ENCODE measurements at places on chromosomes 2 and 18.
A peak's percentile ranks its signal among the peaks of the same experiment; 100 is the strongest.

- no peaks in the 10 kb centered on the region for H3K36me3 ChIP-seq
- peaks cover 16% of the 10 kb centered on the region for H3K4me1 ChIP-seq
- H3K27ac ChIP-seq = no peak overlapping the region
- DNase-seq = no peak
Measured at GRCh38 chr18:75230163-75231052, 19.8 kb downstream of the TSHZ1 start.

DNA sequence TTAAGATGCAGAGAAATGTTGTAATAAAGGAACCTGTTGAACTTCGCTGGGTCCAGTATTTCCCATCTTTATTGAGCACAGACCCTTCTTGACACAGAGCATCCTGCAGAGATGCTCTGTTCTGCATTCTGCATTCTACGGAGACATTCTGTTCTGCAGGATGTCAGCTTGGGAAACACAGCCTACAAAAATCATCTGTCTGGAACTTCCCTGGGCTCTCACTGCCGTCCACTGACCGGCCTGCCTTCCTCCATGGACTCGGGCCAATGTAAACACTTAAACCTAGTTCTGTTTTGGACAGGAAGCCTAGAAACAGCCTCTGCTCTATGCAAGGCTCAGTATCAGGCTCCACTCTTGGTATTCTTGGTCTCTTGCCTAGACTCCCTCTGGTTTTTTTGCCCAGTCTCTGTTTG is 90.0 kb upstream of the PPP1CB start:
- H3K4me1 ChIP-seq = no peaks in the 10 kb centered on the region
- no peak overlapping the region for H3K4me3 ChIP-seq
- H3K27ac ChIP-seq = no peak overlapping the region
- no peaks in the 10 kb centered on the region for H3K36me3 ChIP-seq
- no peaks in the 10 kb centered on the region for H3K27me3 ChIP-seq

DNA sequence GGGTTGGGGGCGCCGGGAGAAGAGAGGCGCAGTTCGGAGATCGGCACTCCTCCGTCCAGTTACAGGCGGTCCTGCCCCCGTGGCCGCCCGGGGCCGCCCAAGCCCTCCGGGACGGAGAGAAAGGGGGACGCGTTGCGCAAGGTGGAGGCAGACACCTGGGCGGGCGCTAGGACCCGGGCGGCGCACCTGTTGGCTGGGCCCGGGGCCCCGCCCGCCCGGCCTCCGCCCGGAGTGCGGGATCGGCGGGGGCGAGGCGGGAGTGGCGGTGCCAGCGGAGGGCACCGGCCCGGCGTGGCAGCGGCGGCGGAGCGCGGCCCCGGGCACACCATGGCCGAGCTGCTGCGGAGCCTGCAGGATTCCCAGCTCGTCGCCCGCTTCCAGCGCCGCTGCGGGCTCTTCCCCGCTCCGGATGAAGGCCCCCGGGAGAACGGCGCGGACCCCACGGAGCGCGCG is at the start of gene SGPP2:
SGPP2 (plus strand) TSS at position 268 of the 453 bp plus-strand sequence; CDS start at position 328, 60 bp downstream.
- H3K4me1 ChIP-seq = peaks cover 5% of the 10 kb centered on the region
- H3K27me3 ChIP-seq = no peaks in the 10 kb centered on the region
- H3K4me3 ChIP-seq = peak within 1 kb of the TSS; percentile 48
- H3K27ac ChIP-seq = no peak within 1 kb of the TSS

GRCh38 chr2:234487356-234487755 is 9.5 kb downstream of the ARL4C start:
- H3K4me1 ChIP-seq = peaks cover 83% of the 10 kb centered on the region
- no peak overlapping the region for H3K4me3 ChIP-seq
- DNase-seq = no peak
- H3K27me3 ChIP-seq = no peaks in the 10 kb centered on the region

- no peaks in the 10 kb centered on the region for H3K4me1 ChIP-seq
- no peaks in the 10 kb centered on the region for H3K36me3 ChIP-seq
- no peak for DNase-seq
- H3K27me3 ChIP-seq = peaks cover 4% of the 10 kb centered on the region
Measured at GRCh38 chr2:168912901-168913369, 11.8 kb downstream of the G6PC2 start.

- no peaks in the 10 kb centered on the region for H3K36me3 ChIP-seq
- H3K4me1 ChIP-seq = no peaks in the 10 kb centered on the region
- DNase-seq = no peak
- no peak overlapping the region for H3K27ac ChIP-seq
- no peaks in the 10 kb centered on the region for H3K27me3 ChIP-seq
Measured at GRCh38 chr2:41521211-41521610, 526.6 kb upstream of the PKDCC start.

DNA sequence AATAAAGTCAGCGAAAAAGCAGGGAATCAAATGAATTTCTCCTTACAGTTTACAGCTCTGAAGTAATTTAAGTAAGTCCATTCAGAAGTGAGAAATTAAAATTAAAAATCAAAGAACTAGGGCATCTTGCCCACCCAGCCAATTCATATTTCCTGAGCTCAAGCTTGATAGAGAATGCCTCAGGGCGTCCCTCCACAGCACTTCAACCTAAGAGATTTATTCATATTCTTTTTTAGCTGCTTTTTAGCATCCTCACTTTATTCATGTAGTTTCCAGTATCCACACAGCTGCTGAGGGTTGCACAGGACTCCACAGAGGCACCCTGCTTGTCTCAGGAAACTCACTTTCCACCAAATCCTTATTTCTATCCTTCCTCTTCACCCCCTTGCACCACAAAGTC is 900.3 kb downstream of the BCL11A start:
- no peaks in the 10 kb centered on the region for H3K27me3 ChIP-seq
- no peaks in the 10 kb centered on the region for H3K36me3 ChIP-seq
- no peak overlapping the region for H3K4me3 ChIP-seq
- no peaks in the 10 kb centered on the region for H3K4me1 ChIP-seq
- no peak for DNase-seq

GRCh38 chr18:12092398-12093229 is 1.0 kb upstream of the ANKRD62 start:
- H3K4me3 ChIP-seq = no peak overlapping the region
- H3K36me3 ChIP-seq = no peaks in the 10 kb centered on the region
- H3K4me1 ChIP-seq = no peaks in the 10 kb centered on the region
- no peaks in the 10 kb centered on the region for H3K27me3 ChIP-seq
- H3K27ac ChIP-seq = no peak overlapping the region

DNA sequence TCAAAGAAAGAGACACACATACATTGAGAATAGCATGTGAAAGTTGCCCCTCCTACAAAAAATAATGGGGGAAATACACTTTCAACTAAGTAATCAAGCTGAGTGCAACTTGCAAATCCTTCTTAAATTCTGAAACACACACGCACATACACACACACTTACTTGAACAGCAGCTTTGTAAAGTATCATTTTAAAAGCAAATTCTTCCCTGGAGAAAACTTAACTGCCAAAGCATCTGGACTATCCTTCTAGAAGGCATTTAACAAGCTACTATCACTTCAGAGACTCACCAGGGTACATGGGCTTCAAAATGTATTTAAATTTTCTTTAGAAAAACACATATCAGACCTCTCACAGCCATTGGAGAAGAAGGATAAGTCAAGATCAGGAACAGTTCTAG is 15.3 kb downstream of the GAREM1 start:
- H3K4me1 ChIP-seq = no peaks in the 10 kb centered on the region
- no peak overlapping the region for H3K27ac ChIP-seq
- DNase-seq = no peak
- no peak overlapping the region for H3K4me3 ChIP-seq

DNA sequence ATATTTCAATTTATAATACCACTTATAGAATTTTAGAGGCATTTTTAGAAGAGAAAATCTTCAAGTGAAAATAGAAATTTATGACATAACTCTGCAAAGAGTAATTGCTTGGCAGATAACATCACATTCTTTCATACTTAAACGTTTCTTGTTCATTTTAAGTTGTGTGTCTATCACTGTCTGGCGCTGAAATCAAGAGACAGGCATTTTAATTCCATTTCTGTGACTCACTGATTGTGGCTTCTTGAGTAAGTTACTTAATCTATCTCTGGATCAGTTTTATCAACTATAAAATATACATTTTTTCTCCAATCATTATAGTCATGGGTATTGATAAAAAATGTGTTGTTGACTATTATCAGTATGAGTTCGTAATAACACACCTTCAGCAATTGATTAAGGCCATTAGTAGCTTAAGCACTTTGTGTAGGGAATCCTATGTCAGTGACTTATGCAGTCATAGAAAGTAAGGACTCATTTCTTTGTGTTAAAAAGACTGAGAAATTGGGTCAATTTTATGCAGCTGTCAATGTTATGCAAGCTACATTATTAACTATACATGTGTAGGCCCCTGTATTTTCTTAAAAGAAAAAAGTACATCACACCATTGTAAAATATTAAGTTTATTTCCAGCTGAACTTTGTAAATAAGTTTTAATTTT is 497.3 kb downstream of the CCDC85A start:
- H3K36me3 ChIP-seq = no peaks in the 10 kb centered on the region
- H3K4me3 ChIP-seq = no peak overlapping the region
- no peak for DNase-seq
- H3K27me3 ChIP-seq = no peaks in the 10 kb centered on the region

GRCh38 chr2:110820128-110820527 is 87.8 kb downstream of the ACOXL start:
- no peak overlapping the region for H3K27ac ChIP-seq
- no peak for DNase-seq
- H3K36me3 ChIP-seq = no peaks in the 10 kb centered on the region
- no peaks in the 10 kb centered on the region for H3K4me1 ChIP-seq
- H3K4me3 ChIP-seq = no peak overlapping the region

DNA sequence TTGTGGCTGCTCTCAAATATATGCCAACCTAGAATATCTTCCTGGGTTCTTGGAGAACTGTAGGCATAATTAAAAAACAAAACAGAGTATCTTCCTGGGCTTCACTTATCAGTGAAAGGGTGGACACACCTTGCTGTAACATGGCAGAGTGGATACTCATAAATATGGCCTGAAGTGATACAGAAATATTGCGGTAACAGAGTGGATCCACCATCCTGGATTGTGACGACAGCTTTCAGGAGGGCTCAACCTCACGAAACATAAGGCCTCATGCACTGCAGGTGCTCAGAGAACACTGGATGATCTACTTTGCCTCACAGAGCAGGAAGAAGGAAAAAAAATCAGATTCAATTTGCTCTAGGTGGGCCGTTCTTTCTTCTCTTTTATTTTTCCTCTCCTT is 336.0 kb downstream of the NBAS start:
- H3K27ac ChIP-seq = no peak overlapping the region
- peaks cover 8% of the 10 kb centered on the region for H3K36me3 ChIP-seq
- H3K4me1 ChIP-seq = no peaks in the 10 kb centered on the region

DNA sequence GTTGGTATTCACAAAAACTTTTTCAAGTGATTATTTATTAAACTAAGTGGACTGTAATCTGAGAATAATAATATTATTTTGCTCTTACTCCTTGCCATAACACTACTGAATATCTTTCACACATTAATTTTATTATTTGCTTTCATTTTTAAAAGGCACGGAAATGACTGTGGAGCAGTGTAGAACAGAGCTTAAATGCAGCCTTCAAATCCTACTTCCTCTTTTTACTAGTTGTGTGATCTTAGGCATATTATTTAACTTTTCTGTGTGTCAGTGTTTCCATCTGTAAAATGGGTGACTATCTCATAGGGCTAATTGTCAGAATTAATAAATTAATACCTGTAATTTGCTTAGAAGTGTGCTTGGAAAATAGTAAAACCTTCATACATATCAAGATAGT is 55.5 kb upstream of the SLC8A1 start:
- no peaks in the 10 kb centered on the region for H3K36me3 ChIP-seq
- H3K27me3 ChIP-seq = no peaks in the 10 kb centered on the region
- no peak overlapping the region for H3K27ac ChIP-seq
- H3K4me3 ChIP-seq = no peak overlapping the region
- H3K4me1 ChIP-seq = no peaks in the 10 kb centered on the region

DNA sequence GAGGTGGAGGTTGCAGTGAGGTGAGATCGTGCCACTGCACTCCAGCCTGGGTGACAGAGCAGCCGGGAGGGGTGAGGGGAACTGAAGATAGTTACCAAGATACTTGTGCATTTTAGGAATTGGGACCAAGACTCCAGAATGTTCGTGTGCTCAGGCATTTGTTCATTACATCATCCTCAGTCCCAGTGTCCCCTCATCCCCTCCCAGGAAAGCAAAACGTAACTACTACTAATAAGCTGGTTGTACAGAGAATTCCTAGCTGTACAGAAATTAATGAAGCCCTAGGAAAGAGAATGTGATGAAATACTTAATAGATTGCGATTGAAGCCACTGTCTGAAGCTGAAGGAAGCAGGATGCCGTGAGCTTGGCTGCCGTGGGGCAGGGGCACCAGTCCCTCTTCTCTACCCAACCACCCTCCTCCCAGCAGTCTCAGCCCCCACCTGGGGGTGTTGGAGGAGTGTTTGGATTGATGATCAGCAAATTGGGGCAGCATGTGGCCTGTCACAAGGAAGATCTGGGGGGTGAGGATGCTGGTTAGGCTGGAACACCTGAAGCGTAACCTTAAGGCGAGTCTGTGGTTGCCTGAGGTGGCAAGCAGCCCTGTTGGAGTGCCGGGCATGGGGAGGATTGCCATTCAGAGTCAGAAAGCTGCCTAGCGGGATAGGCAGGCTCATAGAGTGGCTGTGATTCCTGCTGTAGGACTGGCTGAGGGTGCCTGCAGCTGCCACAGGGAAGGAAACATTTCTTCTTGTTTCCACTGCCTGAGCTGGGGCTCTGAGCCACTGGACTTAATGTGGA is 140.9 kb downstream of the SH3RF3 start:
- no peak for DNase-seq
- no peaks in the 10 kb centered on the region for H3K27me3 ChIP-seq
- H3K4me1 ChIP-seq = no peaks in the 10 kb centered on the region
- H3K36me3 ChIP-seq = no peaks in the 10 kb centered on the region
- no peak overlapping the region for H3K27ac ChIP-seq

DNA sequence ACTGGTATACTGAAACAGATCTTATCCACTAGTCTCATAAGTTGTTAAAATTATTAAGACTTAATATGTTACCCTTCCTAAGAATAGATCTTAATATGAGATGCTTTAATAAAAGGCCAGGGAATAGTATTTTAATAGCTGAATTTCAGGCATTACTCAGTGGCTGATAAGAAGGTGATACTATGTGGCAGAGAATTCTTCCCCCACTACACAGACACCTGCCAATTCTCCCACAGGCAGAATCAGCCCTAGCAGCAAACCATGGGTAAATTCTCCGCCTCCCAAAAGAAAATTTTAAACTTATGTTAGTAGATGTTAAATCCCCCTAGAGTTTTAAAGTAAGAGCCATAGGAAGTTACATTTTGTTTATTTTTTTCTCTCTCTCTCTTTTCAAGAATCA is 888.8 kb downstream of the LRP1B start:
- no peak overlapping the region for H3K27ac ChIP-seq
- H3K4me3 ChIP-seq = no peak overlapping the region
- H3K4me1 ChIP-seq = no peaks in the 10 kb centered on the region
- H3K36me3 ChIP-seq = no peaks in the 10 kb centered on the region

GRCh38 chr18:74745633-74746403 is 148.1 kb downstream of the ZNF407 start:
- H3K27me3 ChIP-seq = no peaks in the 10 kb centered on the region
- no peaks in the 10 kb centered on the region for H3K4me1 ChIP-seq

DNA sequence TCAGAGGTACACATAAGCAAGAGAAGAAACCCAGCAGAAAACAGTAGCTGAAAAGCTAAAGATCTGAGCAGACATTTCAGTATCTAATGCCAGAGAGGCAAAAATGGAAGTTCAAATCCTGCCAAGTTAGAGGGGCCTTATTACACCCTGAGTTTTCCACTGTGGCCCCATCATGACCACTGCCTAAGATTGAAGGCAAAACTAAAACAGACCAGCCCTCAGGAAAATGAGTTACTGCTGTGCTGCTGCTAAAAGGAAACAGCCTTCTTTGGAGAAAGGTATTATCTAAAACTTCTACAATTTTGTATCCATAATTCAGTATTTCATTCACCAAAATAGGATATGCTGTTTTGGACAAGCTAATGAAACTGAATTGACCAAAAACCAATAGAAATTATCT is 16.8 kb downstream of the PPP1CB start:
- no peak for DNase-seq
- H3K4me3 ChIP-seq = no peak overlapping the region
- H3K27me3 ChIP-seq = no peaks in the 10 kb centered on the region
- no peaks in the 10 kb centered on the region for H3K36me3 ChIP-seq
- H3K27ac ChIP-seq = no peak overlapping the region
